NCI-H524 (cell line): ENCODE measurements at places on chromosomes 1 and 21.

GRCh38 chr1:210771131-210771530, 362.8 kb downstream of the KCNH1 start:
- no peak for DNase-seq

DNA sequence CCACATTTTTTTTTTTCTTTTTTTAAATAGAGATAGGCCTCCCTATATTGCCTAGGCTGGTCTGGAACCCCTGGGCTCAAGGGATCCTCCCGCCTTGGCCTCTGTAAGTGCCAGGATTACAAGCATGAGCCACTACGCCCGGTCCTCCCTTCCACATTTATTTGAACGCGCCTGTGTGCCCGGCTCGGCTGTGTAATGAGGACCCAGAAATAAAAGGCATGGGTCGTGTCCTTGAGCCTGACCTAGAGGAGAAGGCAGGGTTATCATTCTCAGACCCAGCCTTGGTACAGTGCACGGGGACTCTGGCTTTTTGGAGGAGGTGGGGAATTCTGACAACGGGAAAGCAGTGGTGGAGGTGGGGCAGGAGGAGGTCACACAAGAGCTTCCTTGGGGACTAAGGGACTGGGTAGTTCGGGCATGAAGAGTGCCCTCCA, 841 bp downstream of the CENPF start:
- DNase-seq: peak; percentile 13

GRCh38 chr1:44084998-44085675, 33.5 kb upstream of the KLF17 start:
- no peak for DNase-seq

DNA sequence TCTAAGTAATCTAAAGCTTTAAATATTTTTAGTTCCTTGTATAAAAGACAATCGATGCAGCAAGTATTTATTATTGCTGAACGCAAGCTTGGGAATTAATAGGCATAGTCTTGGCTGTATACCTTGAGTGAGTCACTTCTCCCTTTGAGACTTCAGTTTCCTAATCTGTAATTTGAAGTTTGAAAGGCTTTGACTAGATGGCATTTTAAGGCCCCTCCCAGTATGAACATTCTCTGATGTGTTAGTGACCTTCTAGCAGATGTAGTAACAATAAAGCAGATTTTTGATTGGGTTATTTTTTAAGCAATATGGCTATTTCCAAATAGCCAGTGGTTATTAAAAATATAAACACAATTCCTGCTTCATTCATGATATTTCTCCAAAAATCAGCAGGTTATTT, 58.2 kb downstream of the DUSP10 start:
- DNase-seq: no peak

DNA sequence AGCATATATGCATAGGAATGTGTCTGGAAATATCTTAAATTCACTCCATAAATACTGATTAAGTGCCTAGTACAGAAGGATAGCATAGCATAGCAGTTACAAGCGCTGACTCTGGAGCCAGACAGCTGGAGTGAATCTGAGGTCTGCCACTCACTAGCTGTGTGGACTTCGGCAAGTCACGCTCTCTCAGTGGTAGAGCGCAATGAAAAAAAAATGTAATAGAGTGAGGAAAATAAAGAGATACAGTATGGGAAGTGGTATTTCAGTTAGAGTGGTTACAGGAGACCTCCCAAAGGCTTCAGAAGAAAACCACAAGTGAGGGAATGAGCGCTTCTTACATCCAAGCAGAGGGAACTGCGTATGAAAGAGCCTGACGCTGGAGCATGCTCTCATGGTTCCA, 338.9 kb upstream of the PRMT6 start:
- no peak for DNase-seq

- DNase-seq: no peak
Observed at GRCh38 chr1:167627865-167628641, 2.0 kb upstream of the RCSD1 start.

DNA sequence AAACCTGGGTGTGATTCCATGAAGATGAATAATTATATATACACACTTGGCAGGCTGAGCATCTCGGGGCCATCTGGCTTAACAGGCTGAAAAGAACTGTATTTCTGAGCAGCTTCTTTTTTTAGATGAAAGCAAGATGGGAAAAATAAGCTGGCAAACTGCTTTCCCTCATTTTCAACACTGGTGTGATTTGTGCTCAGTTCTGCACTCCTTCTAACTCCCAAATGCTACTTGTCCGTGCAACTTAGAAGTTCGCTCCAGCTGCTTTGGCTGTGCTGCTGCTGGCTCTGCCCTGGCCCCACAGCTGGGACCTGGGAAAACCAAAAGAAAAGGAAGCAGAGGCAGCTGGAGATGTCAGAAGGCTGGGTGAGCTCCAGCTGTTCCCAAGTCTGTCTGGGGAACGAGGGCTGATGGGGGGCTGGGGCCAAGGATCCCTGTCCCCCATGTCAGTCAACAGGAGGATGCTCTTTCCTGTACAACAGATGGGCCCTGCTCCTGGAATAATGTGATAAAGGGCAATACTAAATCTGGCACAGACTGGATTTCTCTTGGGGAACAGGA, 44.9 kb downstream of the PAFAH2 start:
- peak; percentile 98 for DNase-seq

- no peak for DNase-seq
Observed at GRCh38 chr1:159925719-159926078, 392 bp upstream of the TAGLN2 start.

GRCh38 chr1:110254604-110255391, 44.7 kb downstream of the KCNC4 start:
- DNase-seq: no peak

DNA sequence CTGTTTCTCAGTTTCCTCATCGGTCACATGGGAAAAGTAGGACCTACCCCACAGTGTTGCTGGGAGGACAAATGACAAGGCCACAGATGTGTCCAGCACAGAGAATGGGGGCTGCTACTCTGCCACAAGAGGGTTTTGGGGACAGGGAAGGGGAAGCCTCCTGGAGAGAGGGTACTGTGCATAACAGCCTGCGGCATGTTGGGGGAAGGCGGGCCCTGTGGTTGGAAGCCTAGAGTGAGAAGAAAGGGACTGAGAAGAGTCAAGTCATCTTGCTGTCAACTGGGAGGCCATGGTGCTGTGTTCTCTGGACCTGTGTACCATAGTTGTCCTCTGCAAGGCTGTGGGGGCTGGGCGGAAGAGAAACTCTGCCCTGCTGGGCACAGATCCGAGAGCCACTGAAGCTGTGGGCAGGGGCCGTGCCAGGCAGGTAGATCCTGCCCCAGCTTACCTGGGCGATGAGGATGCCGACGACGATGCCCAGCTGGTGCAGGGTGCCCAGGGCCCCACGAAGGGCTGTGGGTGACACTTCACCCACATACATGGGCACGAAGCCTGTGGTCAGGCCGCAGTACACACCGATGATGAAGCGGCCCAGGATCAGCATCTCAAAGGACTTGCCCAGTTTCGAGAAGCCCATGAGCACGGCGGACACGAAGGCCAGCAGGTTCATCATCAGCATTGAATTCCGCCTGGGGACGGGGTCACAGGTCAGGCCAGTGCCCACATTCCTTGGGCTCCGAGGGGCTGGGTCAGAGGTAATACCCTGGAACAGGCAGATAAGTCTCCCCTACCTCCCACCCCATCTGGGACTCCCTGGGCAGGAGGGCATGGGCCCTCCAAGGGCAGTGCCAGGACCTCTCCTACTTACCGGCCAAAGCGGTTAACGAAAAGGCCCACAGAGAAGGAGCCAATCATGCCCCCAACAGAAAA, 28.2 kb downstream of the SLC2A1 start:
- no peak for DNase-seq

DNA sequence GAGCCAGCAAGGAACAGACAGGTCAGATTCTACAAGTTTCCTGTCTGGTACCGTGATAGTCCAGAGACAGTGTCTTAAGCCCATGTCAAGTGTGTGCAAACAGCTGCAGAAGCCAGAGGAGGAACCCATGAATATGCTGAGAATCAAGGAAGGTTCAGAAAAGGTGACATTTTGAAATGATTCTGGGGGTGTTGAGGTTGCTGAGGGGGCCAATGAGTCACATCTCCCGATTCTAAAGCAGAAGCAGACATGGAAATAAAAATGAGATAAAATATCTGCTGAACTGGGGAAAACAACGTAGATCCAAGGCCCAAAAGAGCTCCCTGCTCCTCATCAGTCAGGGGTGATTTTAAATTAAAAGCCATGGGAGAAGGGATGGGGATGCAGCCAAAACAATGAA, 15.8 kb upstream of the SYT6 start:
- DNase-seq: no peak

GRCh38 chr1:50458507-50458906, 35.3 kb upstream of the DMRTA2 start:
- no peak for DNase-seq

GRCh38 chr1:160741092-160741501, 2.0 kb downstream of the SLAMF7 start:
- no peak for DNase-seq

DNA sequence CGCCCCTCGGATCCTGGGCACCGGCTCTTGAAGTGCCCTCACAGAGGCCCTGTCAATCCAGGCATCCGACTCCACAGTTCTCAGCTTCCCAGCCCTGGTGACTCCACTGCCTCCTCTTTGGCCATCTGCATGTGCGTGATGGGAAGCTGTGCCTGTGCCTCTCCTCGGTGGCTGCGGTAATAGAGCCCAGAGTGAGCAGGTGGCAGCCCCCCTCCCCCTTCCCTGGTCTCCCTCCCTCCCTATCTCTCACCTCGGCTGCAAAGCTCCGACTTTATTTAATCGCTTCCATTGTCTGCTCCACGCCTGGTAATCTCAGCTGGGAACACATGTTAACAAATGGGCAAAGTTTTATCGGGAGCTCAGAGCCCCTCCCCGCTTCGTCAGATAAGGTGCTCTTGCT, 91.9 kb downstream of the IGSF21 start:
- DNase-seq: peak; percentile 95

DNA sequence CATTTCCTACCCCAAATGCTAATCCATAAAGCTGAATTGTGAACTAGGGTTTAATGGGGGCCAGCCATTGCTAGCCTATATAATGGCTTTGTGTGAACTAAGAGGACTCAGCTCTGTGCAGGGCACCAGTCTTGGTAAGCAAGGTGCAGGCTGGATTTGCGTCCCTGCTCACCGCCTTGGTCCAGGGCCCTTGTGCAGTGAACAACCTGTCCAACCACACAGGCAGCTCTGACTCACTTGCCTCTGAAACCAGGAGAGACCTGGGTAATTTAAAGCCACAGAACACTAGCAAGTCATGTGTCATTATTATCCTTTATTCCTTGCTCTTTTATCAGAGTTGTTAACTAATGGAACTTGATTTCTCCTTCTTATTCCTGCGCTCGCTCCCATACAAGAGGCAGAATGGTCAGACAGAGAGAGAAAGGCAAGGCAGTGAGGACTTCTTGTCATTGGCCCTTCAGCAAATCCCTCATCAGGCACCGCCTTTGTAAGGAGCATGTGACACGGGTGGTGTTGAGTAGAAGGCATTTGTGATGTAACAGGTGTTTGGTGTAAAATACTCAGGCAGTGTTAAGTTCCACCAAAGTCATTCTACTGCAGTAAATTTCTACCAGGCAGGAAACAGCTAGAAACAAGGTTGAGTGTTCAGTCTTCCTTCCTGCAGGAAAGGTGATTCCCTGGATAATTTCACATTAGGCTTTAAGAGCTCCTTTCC, 67.3 kb upstream of the OLIG2 start:
- no peak for DNase-seq

DNA sequence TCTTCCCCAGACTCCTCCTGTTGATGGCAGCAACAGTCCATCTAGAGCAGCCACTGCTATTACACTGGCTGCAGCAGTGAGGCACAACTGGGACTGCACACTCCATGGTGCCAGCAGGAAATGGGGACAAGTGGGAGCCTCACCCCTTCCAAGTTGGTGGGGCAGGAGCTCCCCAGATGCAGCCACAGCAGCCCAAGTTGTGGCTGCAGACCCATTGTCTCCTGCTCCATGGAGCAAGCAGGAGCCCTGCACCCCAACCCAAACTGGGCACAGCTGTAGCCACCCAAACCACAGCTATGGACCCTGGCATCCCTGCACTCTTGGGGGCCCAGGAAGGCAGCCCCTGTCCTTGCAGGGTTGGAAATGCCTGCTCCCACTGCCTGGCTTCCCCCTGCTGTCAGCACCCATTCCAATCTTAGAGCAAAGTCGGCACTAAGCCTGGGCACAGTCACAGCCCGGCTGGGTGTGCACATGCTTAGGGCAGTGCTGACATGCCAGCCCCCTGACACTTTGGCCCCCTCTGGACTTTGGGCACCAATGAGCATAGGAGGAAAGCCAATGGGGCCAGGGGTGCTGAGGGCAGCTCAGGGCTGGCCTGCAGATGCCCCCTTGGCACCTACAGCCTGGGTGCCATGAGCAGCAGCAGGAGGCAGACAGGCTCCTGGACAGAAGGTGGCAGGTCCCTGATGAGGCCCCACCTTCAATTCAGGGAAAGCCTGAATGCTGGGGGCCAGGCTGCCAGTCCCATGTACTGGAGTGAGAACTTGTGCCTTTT, 44.0 kb downstream of the MATN1 start:
- no peak for DNase-seq

DNA sequence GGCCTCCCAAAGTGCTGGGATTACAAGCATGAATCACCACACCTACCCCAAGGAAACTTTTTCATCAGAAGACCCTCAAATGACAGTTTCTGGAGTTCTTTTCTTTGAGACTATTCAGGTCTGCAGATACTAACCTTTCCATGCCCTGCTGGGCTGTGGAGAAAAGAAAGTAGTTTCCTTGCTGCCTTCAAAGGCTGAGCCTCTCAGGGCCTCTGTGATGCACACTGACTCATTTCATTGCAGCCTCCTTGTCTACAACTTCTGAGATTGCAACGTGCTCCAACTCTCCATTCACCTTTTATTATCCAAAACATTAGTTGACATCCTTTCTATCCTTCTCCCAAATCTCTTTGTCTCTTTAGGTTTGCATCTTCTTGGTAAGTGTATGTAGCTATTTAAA, 8.8 kb upstream of the SAMSN1 start:
- no peak for DNase-seq

DNA sequence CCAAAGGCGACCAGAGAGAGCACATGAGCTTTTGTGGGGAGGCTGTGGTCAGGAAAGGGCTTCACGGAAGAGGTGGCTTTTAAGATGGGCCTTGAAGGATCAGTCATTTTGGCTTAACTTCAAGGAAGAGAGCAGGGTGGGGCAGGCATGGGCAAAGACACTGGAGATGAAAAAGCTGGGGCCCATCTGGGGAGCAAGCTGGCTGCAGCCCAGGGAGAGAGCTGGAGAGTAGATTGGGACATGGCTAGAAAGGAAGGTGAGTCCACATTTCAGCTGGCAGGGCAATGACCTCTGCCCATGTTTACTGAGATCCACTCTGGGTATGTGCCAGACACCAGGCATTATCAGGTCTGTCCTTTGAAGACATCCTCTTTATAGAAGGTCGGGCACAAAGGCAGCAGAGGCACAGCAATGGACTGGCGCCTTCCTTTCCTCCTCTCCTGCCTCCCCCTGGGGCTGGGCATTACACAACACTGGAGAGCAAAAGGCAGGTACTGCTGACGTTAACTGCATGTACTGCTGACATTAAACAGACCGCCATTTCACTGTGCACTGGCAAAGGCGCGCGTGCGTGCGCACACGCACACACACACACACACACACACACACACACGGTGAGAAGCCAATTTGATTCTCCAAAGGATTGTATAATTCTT, 2.2 kb upstream of the UBXN10 start:
- no peak for DNase-seq

GRCh38 chr21:35414507-35415139, 365.5 kb upstream of the RUNX1 start:
- no peak for DNase-seq

- DNase-seq: no peak
Observed at GRCh38 chr21:31201548-31201947, 142.5 kb downstream of the TIAM1 start.

GRCh38 chr1:64669098-64669675, 75.7 kb upstream of the RAVER2 start:
- DNase-seq: no peak
